EL (cell line): ENCODE measurements at places on chromosomes 2 and 18.

DNA sequence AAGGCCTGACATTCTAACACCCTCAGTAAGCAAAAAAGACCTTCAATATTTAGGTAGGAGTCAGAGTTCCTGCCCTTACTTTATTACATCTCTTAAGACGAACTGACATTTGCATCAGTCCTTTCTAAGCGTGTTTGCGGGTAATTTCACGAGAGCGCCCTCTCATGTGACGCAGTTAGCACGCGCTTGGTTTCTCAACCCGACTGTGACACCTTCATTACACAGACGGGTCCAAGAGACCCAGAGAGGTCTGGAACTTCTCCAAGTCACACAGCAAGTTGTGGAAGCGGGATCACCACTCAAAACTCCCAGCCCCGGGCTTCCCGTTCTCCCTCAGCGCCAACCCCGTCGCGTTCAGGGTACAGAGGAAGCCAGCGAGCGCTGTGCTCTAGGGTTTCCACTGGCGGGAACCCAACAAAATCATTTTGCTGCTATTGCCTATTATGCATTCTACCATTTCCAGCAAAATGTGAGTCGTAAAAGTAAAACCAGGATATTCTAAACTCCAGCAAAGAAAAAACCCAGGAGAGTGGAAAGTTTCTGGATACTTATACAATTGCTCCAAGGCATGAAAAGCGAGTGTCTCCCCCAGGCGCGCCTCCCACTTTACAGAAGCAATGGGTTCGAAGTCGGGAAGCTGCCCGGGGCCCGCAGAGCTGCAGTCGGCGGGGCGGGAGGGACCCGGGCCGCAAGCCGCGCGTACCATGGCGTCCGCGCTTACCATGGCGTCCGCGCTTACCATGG lies 601 bp downstream of the ENOSF1 start:
- peak; percentile 79 for DNase-seq

DNA sequence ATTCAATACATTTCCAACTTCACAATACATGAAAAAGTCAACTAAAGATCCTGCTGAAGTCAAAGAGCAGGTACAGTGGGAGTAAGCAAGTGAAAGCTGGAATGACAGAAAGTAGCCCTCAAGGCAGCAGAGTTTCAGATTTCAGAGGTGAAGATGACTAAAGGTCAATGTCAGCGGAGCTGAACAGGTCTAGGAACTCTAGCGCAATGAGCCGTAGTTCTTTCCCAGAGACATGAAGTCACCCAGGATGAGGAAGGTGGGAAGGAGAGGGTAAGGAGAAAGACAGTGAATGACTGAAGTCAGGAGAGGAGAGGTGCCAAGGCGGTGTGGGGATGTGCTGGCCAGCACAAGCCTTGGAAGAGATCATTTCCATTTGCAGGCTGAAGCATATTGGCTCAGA lies 28.1 kb downstream of the PTPN2 start:
- DNase-seq: no peak

GRCh38 chr2:70828914-70829824 lies 6.4 kb downstream of the CD207 start:
- DNase-seq: peak; percentile 86

DNA sequence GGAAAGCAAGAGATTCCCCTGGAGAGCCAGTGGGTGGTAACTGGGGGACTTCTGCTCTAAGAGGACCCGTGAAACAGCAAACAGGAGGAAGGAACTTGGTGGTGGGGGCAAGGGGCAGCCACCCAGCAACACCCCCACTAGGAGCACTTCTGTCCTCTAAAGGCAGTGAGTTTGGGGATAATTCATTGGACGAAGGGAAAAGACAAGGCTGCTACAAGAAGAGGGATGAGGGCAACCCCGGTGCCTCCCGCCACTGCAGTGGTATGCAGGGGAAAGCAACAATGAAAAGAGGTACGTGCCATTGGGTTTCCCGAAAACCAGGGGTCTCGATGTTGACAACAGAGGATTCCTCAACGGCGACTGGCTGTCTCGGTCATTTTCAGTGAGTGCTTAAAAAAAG lies 9.1 kb downstream of the RPL31 start:
- no peak for DNase-seq

GRCh38 chr2:181354626-181355025 lies 102.6 kb upstream of the ITGA4 start:
- DNase-seq: peak; percentile 76

GRCh38 chr2:234826681-234827080 lies 125.1 kb upstream of the SH3BP4 start:
- DNase-seq: no peak
